NAMALWA (cell line): ENCODE measurements at places on chromosomes 2 and 18.

- no peak for DNase-seq
These were observed 76.8 kb upstream of the MSTN start for GRCh38 chr2:190139371-190139770.

DNA sequence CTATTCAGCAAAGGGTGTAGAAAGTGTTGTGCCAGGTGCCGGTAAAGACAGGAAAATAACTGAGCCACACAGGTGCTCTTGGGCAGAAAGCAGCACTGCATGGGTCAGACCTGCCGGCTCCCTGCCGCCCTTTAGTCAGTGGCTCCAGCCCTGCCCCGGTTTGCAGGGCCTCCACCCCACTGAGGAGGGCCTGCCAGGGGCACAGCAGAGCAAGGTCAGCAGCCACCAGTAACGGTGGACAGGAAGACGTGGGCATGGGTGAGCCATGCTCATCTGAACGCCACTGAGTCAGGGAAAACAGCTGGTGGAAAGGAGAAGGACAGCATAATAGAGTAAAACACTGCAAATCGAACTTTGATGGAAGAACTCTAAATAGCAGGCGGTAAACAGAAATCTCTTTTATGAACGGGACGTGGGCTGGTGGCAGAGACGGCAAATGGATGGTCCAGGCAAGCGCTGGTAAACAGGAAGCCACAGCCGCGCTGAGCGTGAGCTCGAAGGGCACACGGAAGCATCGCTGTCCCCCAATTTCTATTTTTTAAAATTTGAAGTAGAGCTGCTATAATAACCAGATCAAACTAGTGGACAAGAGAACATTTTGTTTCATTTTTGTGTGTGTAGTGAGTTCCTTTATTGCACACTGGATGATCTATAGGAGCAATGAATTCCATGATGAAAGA is 141.8 kb upstream of the ALKAL2 start:
- DNase-seq, result no peak

GRCh38 chr2:33266467-33266866 is 210.0 kb upstream of the RASGRP3 start:
- DNase-seq, result peak; percentile 12

DNA sequence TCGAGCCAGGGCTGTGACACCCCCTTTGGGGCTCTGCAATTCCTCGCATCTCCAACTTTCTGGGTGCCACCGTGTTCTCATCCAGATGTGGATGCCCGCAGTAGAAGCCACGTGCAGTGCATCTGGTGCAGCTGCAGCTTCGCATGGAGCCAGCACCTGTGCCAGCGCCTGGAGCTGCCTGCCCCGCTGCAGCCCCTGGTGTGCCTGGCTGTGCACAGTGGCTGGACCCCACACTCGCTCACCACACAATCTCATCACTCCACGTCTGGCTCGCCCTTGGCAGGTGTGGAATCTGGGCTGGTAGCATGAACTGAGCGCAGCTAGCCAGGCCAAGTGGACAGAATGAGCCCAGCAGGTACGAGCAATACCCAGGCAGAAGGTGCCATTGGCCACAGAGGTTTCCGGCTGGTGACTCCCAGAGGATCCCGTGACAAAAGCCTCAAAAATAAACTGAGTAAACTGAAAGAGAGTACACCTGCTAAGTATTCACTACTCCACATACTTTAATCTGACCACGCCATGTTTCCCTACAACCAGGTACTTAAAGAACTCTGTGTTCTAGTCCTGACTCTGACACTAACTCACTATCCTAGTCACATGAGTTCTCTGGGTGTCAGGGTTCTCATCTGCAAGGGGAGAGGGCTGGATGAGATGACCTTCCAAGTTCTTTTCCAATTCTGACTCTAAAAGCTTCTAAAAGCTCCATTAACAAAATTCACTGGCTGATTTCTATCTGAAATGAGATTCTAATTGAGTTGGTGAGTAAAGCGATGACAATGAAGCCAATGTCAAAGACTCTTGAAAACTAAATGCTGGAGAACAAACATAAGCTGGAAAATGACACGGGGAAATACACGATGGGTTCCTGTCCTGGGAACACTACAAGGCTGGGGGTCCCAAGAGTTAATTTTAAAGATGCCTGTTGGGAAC is 37.1 kb downstream of the RNF152 start:
- DNase-seq, result no peak

DNA sequence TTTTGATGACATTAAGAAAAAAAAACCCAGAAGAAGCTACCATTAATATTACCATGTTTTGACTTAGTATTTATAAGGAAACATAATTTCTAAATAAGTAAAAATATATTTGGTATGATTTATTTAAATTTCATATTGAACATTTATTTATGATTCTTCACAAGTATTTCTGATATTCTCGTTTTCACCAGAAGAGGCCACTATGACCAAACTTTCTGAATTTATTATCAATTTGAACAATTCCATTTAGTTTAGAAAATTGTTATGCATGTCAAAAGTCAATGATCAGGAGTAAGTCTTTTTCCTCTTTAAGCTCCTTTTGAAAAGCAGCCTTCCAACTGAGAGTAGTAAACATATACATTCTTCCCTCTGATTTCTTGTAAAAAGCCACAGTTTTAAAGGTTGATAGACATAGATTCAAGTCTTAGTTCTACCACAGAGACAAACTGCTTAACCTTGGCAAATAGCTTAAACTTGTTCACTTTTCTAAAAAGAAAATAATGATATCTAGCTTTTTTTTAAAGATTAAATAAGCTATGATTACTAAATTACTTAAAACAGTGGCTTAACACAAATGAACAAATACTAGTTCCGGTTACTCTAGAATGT is 329.9 kb downstream of the TRIB2 start:
- DNase-seq, result peak; percentile 41

- DNase-seq, result no peak
These were observed 1165.5 kb upstream of the SLC39A10 start for GRCh38 chr2:194491409-194492115.

DNA sequence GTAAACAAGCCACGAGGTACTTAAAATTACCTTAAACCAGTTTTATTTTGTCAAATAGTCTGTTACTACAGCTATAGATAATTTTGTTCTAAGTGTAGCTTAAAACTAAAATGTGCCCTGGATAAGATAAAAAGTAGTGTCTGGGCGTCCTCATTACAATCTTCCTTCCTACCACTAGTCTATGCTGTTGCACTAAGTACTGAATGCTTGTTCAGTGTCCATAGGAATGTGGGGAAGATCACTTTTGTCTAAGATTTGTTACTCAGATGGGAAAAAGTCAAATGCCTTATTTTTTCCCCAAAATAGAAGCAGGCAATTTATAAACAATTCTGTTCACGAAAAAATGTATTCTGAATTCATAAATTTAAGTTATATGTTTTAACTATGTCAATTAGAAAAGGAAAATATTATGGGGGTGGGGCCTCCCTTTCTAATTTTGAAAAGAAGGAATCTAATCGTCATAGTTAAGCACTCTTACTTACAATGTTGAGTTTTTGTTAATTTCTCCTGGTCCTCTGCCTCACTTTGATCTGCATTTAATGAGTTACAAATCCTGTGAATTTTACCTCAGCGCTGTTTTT is 140.4 kb upstream of the VRK2 start:
- peak; percentile 65 for DNase-seq

DNA sequence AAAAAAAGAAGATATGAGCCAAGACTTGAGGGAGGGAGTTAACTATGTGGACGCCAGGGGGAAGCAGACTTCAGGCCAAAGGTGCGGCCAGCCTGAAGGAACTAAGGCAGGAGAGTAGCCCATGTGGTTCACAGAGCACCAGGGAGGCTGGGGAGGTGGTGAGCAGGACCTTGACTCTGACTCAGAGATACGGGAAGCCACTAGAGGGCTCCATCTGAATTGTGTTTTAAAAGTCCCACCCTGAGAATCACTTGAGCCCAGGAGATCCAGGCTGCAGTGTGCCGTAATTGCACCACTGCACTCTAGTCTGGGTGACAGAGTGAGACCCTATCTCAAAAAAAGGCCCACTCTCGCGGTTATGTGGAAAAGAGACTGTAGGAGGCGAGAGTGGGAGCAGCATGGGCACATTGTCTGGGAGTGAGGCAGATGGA is 12.3 kb downstream of the CEP192 start:
- DNase-seq, result peak; percentile 73

DNA sequence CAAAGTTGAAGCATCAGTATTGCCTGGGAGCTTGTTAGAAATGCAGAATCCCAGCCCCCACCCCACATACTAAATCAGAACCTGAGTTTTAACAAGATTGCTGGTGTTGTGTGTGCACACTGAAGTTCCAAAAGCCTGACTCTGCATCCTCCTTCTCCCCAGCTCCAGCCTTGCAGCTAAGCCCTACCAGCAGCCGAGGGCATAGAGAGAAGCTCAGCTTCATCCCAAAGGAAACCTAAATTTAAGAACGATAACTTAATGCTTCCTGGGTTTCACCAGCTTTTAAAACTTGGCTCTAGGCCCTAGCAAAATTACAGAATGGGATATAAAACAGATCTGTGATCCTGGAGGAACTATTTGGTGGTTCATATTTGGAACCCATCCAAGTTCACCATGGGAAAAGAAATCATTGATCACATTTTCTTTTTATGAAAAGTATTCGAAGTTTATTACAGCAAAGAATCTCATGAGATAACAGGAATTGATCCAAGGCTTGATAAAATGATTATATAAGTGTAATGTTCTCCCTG is 11.1 kb downstream of the SMYD1 start:
- no peak for DNase-seq

DNA sequence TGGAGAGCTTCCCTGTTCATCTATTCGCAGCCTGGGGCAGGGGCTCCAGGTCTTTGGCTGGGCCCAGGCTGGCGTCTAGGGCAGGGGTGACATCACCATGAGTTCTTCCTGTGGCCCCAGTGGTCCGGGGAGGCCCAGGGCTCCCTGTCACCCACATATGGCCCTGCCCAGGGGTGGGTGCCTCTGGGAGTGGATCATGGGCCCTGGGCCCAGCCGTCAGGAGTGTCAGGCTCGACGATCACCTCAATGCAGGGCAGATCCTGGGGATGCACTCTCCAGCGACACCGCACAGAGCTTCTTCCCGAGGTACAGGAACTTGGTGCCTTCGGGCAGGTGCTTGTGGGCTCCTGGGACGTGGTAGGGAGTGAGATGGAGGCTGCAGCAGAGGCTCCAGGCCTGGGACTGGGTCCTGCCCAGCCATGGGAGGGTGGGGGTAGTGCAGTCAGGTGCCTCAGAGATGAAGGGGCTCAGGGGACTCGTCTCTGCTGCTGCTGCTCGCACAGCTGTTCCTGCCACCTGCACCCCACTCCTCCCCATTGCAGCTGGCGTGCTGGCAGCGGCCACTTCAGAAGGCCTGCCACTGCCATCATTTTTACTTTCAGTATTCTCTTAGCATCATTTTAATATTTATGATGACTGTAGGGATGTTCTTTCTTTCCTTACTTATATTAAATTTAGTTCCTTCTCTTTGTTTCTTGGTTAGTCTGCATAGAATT is 196.0 kb upstream of the VRK2 start:
- DNase-seq, result peak; percentile 52

DNA sequence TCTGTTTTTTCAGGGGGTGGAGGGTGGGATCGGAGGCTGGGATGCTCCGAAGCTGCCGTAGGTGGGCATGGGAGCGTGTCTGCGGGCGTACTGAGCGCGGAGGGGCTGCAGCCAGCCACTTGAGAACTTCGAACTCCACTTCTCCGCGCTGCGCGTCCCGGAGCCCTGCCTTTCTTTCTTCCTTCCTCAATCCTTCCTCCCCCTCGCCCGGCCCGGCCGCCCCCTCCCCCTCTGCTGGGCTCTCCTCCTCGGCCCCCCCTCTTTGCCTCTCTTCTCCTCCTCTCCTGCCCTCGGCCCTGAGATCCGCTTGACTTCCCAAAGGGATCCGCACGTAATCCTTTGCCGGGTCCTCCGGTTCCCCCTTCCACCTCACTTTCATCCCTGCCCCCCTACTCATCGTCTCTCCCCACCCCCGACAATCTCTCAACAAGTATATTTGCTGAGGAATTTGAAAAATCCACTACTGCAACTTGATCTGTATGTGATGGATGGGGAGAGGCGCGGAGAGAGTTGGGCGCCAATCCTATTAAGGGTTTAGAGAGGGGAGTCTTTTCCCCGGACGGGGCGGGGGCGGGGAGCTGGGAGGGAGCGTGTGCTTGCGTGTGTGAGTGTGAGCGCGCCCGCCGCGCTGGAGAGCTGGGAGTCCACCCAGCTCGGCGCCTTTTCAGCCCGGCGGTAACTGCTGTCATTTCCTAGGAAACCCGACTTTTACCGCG is 1.1 kb downstream of the GLI2 start:
- no peak for DNase-seq

DNA sequence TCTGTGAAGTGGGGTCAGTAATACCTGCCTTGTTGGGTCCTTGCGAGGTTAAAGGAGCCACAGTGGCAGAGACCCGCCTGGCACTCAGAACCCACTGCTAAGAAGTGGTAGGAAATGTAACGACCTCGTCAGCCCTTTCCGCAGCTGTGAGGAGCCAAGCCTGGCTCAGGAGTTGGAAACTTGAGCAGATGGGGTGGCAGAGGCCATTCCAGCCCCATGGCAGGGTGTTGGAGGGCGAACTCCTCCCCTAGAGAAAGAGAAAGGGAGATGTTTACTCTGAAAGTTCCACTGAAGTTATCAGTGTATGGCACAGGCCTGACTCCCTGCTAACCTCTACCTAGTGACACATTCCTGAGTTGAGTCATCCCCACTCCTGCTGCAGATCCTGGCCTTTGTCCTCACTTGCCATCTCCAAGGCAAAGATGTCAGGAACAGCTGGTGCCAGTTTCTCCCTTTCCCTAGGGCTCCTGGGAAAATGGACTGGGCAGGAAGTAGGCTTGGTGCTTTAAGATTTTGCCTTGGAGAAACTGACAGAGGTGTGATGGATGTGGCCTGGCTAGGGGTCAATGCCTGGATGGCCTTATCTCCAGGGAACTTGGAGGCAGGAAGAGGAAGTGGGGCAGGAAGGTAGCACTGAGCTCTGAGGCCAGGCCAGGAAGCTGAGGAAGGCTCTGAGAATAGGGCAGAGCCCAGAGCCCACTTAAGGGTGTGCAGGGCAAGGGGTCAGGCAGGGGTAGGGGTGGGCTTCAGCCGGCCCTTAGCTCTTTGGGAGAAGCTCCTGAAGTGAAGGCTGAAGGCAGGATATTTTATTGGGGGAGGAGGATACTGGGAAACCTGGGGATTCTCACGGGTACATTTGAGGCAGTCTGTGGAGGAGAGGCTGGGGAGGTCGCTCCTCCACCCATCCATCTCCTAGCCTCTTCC is 888 bp downstream of the VAMP5 start:
- no peak for DNase-seq
